ENCODE measurements at places on chromosomes 6 and 20.

GRCh38 chr6:30363459-30363858 is 18.5 kb downstream of the RPP21 start:
- DNase-seq: no peak

DNA sequence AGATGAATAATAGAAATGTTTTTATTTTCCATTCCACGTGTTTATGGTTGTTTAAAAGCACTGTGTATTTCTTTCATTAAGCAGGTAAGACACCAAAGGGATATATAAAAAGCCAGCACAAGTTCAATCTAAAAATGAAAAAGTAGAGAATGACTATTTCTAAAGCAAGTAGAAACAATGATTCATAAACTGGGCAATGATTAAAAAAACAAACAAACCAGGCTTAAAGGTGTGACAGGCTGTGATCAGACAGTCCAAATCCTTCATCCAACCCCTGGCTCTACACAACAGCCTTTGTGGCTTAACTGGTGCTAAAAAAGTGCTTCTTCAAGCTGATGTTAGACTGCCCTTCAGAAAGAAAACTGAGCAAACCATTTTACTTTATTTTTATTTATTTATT is 45.7 kb upstream of the TSHZ2 start:
- DNase-seq: no peak

- DNase-seq: no peak
These were observed 161.1 kb upstream of the EPHA7 start for GRCh38 chr6:93580446-93580845.

DNA sequence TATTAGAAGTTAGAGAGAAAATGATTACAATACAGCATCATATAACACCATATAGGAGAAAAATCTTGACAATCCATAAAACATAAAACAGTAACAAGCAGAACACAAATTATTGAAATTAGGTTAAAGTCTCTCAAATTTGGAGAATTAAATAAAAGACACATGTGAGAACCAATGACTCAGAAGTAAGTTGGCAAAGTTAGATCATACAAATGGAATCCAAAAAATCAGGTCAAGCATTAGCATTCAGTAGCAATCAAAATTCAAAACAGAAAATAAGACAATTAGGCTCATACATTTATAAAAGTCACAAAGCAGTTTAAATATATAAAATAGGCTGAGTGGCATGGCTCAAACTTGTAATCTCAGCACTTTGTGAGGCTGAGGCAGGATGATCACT is 775.6 kb downstream of the PHF3 start:
- no peak for DNase-seq

DNA sequence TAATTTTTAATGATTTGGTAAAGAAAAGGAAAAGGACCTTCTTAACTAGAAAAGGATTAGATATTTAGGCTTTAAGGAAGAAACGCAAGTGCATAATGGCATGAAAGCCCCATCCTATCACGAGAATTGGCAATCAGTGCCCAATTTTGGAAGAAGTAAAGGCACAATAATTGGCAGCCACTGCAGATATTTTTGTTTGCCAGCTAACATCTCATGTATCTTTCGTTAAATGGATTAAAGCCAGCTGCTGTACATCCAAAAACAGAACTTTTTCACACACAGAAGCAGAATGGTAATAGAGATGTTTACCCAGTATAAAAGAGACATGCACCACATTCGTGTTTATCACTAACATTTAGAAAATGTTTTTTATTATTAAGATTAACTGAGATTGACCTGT is 180.3 kb downstream of the C6orf118 start:
- DNase-seq: no peak

All from stimulated activated CD4-positive, alpha-beta T cell treated with anti-CD3 and anti-CD28 coated beads, Interleukin-1b, Interleukin-23, amount 100 ng/mL, for 1 hour (primary cell).